Activated CD4-positive, CD25-positive, alpha-beta regulatory T cell treated with anti-CD3 and anti-CD28 coated beads, Interleukin-2, amount 50 U/mL, for 72 hours (primary cell): ENCODE measurements at places on chromosomes 5 and 9.

DNA sequence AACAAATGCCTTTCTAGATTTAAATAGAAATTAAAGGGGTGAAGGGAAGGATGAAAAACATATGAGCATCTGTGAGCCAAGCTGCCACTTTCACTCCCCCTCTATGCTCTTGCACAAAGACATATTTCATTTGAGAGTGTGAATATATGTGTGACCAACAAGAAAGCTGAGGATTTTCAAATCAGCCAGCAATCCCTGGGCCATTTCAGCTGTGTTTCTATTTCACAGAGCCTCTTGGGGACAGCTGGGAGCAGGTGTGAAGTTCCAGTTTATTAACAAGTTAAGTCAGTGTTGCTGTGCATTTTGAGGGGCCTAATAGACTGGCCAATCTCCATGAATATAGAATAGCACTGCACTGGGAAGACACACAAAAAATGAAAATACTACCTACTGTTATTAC, 248.7 kb upstream of the RGMB start:
- no peak for DNase-seq

GRCh38 chr9:129027224-129027684, 877 bp downstream of the SH3GLB2 start:
- no peak for DNase-seq

DNA sequence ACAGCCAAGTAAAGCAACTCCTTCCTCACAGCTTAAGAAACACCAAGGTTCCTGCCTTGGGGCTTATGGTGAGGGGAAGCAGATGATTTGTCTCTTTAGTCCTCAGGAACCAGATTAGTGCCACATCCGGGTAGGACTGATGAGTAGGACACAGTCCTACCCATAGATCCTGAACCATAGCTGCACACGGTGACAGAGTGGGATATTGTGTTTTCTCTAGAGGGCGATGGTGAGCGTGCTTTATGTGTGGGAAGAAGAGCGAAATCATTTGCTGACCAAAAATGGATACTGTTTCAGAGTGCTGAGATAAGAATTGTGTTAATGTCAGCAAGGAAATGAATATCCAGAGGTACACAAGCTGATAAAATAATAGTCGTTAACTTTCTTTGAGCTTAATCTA, 209.0 kb upstream of the FBXL7 start:
- no peak for DNase-seq

DNA sequence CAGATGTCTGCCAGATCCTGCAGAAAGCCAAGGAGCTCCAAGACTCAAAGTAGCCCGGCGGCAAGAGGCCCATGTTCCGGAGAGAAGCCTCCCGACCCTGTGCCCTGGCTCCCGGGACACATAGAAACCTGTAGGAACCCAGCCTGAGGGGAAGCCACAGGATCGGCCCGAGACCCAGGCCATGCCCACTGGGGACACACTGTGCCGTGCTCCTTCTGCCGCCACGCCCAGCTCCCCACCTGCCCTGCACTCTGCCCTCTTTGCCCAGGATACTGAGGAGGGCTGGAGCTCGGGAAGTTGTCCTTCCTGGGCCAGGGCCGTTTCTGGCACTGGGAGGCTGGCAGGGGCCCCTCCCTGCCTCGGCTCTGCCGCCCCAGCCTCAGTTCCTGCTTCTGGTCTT, 10.5 kb upstream of the ENDOG start:
- DNase-seq = no peak

GRCh38 chr5:61273279-61273975, 58.6 kb upstream of the ZSWIM6 start:
- DNase-seq = no peak

DNA sequence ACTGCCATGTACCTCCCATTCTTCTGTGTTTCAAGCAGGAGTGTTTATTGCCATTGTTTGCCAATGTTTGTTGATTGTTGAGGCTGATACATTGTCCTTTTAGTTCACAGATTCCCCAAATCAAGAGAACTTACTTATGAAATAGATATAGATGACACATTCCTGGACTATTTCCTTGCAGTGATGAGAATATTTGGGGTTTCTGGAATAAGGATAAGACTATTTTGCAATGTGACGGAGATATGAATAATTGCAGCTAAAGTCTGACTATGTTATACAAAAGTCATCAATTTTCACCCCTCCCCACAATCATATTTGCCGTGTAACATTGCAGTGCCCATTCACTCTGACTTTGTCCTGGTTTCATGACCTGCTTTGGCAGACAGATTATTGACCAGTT, 460.8 kb downstream of the CDH10 start:
- DNase-seq = no peak

- DNase-seq = no peak
Observed at GRCh38 chr9:121286973-121287741, 19.2 kb downstream of the GSN start.

DNA sequence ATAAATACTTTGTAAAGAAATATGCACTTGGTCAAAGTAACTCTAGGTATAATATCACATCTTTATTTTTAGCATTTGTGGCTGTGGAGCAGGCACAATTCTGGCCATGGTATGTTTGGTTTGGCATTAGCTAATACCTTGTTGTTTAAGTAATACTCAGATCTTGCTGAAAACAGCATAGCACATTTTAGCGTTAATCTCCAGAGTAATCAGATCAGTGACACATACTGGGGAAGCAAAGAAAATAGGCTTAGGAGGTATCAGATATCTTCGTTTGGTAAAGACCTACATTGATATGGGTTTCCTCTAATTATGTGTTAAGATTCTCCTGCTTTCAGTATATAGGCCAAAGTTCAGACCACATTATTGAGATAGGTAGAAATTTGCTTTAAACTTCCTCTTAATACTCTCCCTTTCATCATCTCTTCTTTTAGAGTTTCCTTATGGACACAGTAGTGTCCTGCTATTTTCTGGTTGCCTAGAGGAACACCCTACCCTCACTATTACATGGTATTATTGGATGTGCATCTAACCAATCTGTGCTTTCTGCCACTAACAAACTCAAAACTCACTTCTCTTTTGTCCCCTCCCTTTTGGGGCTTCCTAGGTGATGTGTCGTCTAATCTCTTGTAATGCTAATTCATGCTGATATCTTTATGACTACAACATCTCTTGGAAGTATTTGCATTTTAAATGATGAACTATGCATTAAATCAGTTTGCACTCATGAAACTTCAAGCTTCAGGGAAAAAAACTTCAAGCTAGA, 437.3 kb upstream of the ADAMTSL1 start:
- no peak for DNase-seq

GRCh38 chr5:98679963-98680362, 93.5 kb upstream of the RGMB start:
- no peak for DNase-seq

GRCh38 chr5:71699233-71699632, 19.8 kb upstream of the CARTPT start:
- no peak for DNase-seq

- no peak for DNase-seq
Observed at GRCh38 chr5:107894361-107894760, 223.6 kb upstream of the EFNA5 start.

- DNase-seq = no peak
Observed at GRCh38 chr9:27990524-27990923, 417.2 kb upstream of the C9orf72 start.

GRCh38 chr5:154053468-154053867, 14.7 kb downstream of the MFAP3 start:
- no peak for DNase-seq

GRCh38 chr9:131181091-131181681, 55.8 kb downstream of the NUP214 start:
- DNase-seq = no peak

DNA sequence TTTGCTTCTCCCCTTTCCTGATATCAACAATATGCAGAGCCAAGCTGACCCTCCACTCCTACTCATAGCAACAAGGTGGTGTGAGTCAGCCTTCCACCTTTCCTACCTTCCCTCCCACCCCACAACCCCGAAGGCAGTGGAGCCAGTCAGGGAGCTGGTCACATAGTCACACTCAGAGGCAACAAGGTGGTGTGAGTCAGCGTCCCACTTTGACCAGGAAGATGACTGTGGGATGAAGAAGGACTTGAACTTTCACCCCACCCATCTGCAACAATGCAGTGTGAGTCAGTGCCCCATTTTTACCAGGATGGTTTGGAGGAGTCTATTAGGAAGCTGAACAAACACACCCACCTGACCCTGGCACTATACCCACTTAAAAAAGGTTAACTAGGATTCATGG, 30.1 kb upstream of the ZNF782 start:
- DNase-seq = no peak

GRCh38 chr9:103913899-103914298, 180.2 kb upstream of the SMC2 start:
- DNase-seq = no peak
